ENCODE measurements at places on chromosomes 11 and 22. TPM values are rescaled to one million over a fixed set of nuclear protein-coding genes. Genes with fewer than 3 reads are reported as not detected.

Gene TNNI2
- polyA plus RNA-seq, result 0.32 TPM

Gene INSC
- 0.73 TPM for polyA plus RNA-seq

Gene SSTR3
- 0.75 TPM for polyA plus RNA-seq

Gene C1QTNF5
- 15.7 TPM for polyA plus RNA-seq

Gene CPT1A
- polyA plus RNA-seq, result 43.0 TPM

Gene KLHDC7B
- polyA plus RNA-seq, result 0.10 TPM

Gene SAAL1
- polyA plus RNA-seq, result 42.9 TPM

Gene SLC25A18
- 1.5 TPM for polyA plus RNA-seq

Gene SLC43A1
- polyA plus RNA-seq, result 7.2 TPM

Gene MMP12
- polyA plus RNA-seq, result 4.4 TPM

Gene MMP8
- not detected for polyA plus RNA-seq

Gene ART1
- polyA plus RNA-seq, result 0.38 TPM

Gene SHISA8
- polyA plus RNA-seq, result 0.38 TPM
